Lung microvascular endothelial cell (primary cell): ENCODE measurements at places on chromosomes 11 and 22. TPM values are rescaled to one million over a fixed set of nuclear protein-coding genes. Genes with fewer than 3 reads are reported as not detected.

DNA sequence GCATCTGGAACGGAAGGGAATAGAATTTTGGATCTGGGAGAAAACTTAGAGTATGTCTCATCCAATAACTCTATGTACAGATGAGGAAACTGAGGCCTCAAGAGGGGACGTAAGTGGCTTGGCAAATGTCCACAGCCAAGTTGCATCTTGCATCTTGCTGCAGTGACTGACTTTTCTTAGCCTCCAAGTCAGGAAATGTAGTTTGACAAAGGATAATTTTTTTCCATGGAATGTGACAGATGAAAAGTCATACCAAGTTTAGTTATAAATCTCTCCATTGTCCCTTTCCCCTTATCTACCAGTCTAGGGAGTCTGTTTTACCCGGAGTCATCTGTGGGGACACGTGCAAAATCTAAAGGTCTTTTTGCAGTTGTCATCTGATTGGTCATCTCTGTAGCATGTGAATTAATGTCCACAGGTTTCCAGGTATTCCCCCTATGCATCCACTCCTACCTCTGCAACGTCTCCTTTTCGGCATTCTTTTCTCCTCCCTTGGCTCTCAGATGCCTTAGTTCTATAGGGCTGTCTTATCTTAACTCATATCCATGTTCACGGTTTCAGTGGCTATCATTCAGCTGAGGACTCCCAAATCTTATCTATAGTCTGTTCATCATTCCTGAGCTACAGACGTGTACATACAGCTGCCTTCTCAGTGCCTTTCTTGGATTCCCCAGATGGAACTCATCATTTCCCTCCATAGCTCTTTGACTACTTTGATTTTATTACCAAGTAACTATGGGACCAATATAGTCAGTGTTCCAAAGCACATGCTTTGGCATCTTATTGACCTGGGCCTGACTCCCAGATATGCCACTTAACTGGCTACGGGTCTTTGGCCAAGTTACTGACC is 139.5 kb upstream of the TIMP3 start:
- peak; percentile 27 for DNase-seq

DNA sequence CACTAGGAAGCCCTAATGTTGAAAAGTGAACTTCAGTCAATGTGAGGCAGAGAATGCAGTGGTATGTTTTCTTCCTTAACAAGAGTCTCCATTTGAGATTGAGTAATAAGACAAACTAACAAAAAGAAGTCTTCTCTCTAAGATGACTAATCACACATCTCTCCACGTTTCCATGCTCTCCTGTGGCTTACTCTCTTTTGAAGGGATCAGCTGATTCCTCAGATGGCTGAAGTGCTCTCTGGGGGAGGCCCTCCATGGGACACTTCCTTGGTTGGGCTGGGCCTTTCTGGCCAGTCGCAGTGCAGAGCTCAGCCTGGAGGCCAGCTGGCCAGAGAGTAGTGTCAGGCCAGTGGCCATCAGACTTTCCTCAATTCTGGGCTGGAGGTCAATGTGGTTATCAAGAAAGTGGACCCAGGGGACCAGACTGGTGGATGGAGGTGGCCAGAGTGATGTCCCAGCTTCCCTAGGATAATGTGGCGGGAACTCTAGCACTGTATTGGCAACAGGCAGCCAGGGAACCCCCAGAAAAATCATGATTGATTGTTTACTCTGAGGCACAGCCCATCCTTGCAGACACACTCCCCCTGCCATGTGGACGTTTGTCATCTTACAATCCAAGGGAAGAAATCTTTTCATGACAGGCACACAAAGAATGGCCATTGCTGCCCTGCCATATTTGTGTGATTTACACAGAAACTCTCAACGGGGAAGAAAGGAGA is 14.5 kb downstream of the CSRP3 start:
- no peak for DNase-seq

GRCh38 chr11:74669211-74670160 is 61.7 kb downstream of the CHRDL2 start:
- DNase-seq = no peak

DNA sequence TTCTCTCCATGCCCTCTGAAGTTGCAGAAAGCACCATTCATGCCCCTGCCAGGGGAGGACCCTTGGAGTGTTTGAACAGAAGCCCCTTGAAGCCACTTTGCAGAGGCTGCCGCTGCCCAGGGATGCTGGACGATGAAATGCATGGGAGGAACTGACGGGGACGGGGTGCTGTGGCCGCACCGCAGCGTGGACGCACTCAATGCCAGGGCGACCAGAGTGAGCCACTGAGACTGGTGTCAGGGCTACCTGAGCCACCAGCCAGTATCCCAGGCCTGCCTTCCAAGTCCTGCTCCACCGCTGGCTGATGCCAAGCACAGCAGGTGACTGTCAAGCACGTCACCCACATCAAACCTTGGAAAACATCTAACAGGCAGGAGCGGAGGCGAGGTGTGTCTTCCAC is 17.6 kb downstream of the PHF21B start:
- no peak for DNase-seq

DNA sequence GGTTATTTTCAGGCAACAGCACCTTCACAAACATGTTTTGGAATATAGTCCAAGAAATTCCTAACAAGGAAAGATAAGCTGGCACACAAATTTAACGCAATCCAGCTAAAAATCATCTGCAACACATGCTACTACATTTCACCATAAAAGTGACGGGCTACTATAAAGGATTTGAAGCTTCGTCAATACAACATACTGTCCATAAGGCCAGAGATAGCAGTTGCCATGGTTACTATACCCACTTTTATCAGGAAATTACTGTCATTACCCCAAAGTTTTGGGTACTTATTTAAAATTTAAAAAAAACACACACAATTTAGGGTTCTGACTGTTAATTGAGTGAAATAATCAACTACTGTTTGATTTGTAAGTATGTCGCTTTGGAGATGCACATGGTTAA is 6.9 kb downstream of the PHF21A start:
- DNase-seq = no peak

- DNase-seq = no peak
Observed at GRCh38 chr11:106447631-106448191, 370.2 kb downstream of the AASDHPPT start.

DNA sequence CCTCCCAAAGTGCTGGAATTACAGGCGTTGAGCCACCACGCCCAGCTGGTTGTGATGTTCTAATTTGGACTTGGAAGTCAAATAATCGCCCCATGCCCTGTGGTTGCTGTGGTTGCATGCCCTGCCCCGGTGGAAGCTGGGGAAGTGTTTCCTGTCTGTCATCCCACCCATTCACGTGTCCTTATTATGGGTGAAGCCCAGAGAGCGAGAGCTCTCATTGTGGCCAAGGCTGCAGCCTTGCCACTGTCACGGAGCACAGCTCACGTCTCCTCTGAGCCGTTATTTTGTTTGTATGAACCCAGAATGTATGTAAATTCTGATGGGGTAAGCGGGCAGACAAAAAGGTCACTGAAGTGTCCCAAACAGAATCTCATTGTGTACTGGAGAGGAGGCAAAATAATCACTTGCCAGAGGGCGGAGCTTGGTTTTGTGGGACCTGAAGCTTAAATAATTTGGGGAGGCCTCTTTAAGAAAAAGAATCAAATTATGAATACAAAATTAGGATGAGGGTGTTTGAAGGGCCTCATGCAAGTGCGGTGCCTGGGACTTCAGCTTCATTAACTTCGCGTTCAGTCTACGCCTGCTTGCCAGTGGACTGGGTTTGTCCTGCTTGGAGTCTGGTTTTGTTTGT is 25.8 kb upstream of the TREH start:
- no peak for DNase-seq

GRCh38 chr11:129694538-129694937 is 121.1 kb upstream of the TMEM45B start:
- DNase-seq = no peak

GRCh38 chr22:26398741-26399153 is 30.3 kb upstream of the ASPHD2 start:
- peak; percentile 70 for DNase-seq

- DNase-seq = peak; percentile 25
Observed at GRCh38 chr11:87252869-87253268, 215.1 kb downstream of the TMEM135 start.

DNA sequence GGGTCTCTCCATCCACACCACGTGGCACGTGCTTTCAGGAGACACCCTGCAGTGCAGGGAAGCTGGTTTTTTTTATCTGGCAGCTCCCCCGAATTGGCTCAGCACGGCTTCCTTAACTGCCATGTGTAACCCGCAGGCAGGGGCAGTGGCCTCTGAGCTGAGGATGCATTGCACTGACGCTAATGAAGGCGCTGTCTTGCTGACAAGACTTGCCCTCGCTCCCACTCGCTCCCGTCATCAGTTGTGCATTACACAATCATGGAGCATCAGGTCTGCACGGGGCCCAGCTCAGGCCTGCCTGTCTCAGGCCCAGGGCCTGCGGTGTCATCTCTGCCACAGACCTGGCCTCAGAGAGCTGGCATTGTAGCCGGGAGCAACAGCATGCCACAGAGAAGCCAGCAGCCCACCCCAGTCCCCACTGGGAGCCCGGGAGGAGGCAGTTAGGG is 95.9 kb downstream of the ARHGAP8 start:
- no peak for DNase-seq

DNA sequence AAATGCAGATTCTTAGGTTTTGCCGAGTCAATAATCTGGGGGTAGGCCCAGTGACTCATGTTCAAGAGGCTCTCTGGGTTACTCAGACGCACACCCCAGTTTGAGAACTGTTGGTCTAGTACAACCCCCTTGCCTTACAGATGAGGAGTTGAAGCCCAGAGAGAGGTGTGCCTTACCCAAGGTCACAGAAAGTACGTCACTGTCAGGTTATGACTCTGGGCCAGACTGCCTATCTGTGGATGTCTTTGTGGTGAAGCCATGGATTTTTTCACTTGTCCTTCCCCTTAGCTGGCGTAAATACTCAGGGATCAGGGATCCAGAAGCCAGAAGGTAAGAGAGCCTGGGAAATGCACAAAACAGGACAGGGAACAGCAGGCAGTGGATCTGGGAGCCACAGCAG is 25.2 kb upstream of the NECTIN1 start:
- no peak for DNase-seq

- DNase-seq = no peak
Observed at GRCh38 chr11:119345685-119346084, 820 bp downstream of the MFRP start.

DNA sequence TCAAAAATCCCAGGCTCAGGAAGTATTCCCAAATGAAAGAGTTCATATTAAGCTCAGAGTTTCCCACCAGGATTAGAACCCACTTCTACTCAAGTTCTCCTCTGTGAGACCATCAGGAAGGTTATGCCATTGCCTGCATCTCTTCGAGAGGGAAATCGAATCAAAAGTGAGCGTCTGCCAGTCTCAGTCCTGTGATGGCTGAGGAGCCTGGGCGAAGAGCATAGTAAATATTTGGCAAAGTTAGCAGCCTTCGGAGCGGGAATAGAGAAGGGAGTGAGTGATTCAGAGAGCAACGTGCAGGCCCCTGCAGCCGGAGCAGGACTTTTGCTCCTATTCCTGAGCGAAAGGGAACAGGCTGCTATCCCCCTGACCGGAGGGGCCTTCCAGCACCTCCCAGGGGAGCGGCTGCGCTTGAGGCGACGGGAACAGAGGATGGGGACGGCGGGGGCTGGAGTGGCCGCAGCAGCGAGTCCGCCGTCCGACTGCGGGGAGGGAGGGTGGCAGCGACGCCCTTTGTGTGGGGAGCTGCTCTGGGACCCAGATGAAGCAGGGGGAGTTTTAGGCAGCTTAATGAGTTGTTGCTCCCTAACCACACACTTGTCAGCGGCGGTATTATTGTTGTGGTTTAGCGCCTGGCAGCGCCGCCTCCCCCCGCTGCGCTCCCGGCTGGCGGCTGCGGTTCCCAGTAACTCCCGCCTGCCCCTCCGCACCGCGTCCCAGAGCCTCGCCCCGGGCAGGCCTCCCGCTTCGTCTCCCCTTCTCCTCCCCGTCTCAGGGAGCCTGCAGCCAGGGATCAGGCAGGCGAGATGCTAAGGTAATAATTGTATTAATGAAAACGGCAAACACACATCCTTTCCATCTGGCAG is 21.7 kb upstream of the NRGN start:
- peak; percentile 49 for DNase-seq

GRCh38 chr22:32650553-32651345 is 150.8 kb upstream of the TIMP3 start:
- no peak for DNase-seq

DNA sequence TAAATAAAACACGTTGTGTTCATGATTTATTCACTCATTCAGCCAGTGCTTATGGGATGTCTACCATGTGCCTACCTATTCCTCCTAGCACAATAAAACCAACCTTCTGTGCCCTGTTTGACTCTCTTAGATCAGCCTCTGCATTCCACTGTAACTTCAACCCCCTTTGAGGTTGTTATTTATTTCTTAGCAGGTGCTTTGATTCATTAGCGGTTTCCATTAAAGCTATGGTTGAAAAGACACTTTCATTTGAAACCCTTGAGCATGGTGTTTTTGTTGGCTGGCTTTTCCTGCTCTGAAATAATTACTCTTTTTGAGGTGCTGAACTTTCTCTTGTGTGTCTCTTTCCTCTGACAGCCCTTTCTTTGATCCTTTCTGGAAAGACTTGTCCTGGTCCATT is 570.6 kb upstream of the LARGE1 start:
- no peak for DNase-seq

GRCh38 chr22:47463220-47463619 is 700.8 kb downstream of the TBC1D22A start:
- DNase-seq = no peak

DNA sequence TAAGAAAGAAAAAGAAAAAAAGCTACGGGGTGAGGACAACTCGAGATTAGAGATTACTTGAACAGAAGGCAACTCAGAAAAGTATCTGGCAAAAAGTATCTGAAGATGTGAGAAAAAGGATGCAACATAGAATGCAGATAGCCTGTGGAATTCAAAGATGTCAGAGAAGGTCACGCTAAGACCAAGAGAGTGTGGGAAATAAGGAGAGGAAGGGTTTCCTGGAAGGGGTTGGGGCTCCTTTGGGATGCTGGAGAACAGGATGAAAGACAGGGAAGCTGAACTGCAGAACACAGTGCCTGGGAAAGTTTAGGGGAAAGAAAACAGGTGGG is 1.2 kb downstream of the GUCY1A2 start:
- DNase-seq = no peak

GRCh38 chr22:21642584-21643448 is 714 bp downstream of the SDF2L1 start:
- DNase-seq = peak; percentile 75

Gene MRGPRX3
- total RNA-seq = under 0.01 and 0.40 TPM in 2 replicates

Gene DNAJB7
- total RNA-seq = not detected in 2 replicates

Gene KCNQ1OT1
- 0.44 and 0.79 TPM in 2 replicates for total RNA-seq

Gene CASP12
- 5.0 and 7.0 TPM in 2 replicates for total RNA-seq

Gene RIMBP3B
- under 0.01 TPM in 2 replicates for total RNA-seq

Gene POTEH
- total RNA-seq = under 0.01 and 0.20 TPM in 2 replicates

Gene CARD16
- total RNA-seq = 106 and 113 TPM in 2 replicates

Gene EHBP1L1
- total RNA-seq = 2.0 and 4.8 TPM in 2 replicates

Gene SAA4
- not detected in 2 replicates for total RNA-seq

Gene SLC22A8
- total RNA-seq = not detected in 2 replicates

Gene ENTHD1
- not detected in 2 replicates for total RNA-seq

Gene DDTL
- 4.4 and 6.5 TPM in 2 replicates for total RNA-seq

Gene SYCE3
- not detected in 2 replicates for total RNA-seq

Gene PIH1D2
- total RNA-seq = 0.40 and 0.87 TPM in 2 replicates

Gene VWA5A
- 3.2 and 4.1 TPM in 2 replicates for total RNA-seq

Gene OR8D4
- total RNA-seq = not detected in 2 replicates

Gene GRM5
- total RNA-seq = under 0.01 TPM in 1 of 2 replicates, not detected in the other
